ENCODE measurements at places on chromosomes 1 and 21. TPM values are rescaled to one million over a fixed set of nuclear protein-coding genes. Genes with fewer than 3 reads are reported as not detected.

DNA sequence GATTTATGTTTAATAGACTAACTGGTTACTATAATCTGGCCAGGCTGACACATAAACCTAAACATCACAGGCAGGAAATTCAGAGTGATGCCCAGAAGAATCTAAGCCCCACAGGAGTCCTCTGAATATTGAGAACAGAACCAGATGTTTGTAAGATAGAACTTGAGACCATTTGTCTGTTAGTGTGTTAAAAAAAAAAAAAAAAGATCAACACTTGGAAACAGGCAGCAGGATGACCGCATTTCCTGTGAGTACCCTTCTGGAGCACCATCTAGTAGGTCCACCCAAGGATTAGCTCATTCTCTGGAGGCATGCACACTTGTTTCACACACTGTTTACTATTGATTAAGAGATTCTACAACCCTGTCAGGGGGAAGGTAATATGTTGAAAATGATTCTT, 111.4 kb upstream of the VANGL1 start:
- DNase-seq = no peak

The STX12 gene
- total RNA-seq = 24.4 TPM

The HNRNPCL4 gene
- total RNA-seq = not detected

DNA sequence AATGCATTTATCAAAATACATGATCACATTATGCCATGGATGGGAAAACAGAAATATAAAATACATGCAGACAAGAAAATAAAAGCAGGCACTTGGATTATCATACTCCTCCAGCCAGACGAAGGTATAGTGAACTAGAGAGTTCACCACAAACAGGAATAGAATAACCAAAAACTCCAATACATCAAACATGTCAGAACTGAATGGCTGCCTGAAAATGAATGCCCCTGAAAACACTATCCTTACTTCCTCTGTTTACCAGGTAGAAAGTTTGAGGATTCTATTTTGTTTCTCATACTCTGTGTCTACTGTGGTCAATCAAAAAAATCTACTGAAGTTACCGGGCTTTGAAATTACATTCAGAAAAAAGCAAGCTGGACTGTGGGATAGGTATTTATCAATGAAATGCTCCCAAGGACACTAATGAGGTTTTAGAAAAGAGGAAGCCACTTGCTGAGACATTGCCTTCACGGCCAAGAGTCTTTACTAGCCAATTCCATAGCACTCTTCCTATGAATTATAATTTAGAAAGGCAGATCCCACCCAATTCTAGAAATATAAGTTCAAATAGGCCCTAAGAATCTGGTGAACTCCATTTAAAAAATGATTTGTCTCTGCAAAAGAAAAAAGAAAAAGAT, 197.7 kb downstream of the SMYD3 start:
- no peak for DNase-seq

- no peak for DNase-seq
Observed at GRCh38 chr1:17516303-17517214, 22.9 kb upstream of the ARHGEF10L start.

DNA sequence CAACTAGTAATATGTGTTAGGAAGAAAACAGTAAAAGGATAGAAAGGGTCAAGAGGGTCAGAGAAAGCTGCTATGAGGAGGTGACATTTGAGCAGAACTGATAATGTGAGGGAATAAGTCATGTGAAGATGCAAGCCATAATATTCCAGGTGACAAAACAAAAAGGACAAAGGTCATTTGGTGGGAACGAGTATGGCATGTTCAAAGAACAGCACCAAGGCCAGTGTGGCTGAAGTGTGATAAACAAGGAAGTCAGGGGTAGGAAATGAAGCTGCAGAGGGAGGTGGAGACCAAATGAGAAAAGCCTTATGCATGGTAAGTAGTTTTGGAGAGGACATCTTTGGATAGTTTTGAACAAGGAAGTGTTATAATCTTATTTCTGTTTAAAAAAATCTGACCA, 46.7 kb downstream of the LPGAT1 start:
- DNase-seq = no peak

Measured in uterus (tissue), 4 donors.